ENCODE measurements at places on chromosomes 1 and 21.

GRCh38 chr21:38861989-38862683 is 56.4 kb downstream of the ETS2 start:
- no peak for DNase-seq

DNA sequence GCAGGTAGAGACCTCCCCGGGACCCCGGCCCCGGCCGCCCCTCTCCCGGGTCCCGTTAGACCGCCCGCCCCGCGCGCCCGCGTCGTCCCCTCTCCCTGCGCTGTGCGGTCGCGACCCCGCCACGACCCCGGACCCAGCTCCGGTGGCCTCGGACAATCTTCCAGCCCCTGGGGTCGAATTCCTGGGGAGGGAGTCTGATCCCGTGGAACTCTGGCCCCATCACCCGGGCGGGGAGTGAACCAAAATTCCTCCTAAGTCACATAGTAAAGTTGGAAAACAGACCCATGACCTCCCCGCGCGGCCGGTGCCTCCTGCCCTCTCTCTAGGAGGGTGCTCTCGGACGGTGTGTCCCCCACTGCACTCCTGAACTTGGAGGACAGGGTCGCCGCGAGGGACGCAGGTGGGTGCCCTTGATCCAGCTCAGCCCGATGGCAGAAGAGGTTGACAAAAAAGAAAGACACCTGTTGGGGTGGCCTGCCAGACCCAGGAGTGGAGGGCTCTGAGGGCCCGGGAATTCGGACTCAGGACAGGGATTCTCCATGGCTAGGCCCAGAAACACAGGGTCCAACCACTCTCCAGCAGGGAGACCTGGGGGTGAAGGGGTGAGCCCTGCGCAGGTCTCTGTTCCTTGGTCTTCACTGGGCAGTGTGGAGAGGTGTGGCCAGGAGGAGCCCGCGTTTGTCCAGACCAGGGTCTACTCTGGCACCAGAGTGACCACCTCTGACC is 451 bp downstream of the ADAMTSL4 start:
- no peak for DNase-seq

DNA sequence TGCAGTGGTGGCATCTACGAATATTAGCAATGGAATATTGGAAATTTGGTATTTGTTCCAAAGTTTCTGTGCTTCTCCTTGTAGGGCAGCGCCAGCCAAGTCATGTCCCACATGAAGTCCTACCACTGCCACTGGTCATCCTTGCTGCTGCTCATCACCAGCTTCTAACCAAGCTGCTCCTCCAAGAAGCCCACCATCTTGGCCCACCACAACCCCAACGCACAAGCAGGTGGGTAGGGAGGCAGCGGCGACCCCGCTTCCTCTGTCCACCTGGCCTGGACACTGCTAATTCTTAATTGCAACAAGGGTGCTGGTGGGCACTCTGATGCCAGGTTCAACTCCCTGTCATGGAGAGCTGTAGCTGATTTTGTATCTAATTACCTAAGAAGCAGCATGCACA is 291.2 kb upstream of the LYPLAL1 start:
- no peak for DNase-seq

DNA sequence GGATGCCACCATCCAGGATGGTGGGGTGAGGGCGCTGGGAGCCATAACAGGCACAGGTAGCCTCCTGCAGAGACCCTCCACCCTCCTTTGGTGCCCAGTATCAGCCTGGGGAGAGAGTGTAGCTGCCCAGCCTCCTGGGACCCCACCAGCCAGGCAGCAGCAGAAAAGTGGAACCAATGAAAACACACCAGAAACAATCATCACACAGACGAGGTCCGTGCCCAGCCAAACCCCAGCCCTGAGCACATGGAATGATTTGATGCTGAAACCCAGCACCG is 285.1 kb downstream of the PTPRU start:
- DNase-seq: no peak

GRCh38 chr1:99496067-99496466 is 149.8 kb upstream of the PALMD start:
- peak; percentile 68 for DNase-seq
